ENCODE measurements at places on chromosomes 11 and 22.

GRCh38 chr11:117121176-117121575 is 22.9 kb upstream of the PAFAH1B2 start:
- no peak for DNase-seq

DNA sequence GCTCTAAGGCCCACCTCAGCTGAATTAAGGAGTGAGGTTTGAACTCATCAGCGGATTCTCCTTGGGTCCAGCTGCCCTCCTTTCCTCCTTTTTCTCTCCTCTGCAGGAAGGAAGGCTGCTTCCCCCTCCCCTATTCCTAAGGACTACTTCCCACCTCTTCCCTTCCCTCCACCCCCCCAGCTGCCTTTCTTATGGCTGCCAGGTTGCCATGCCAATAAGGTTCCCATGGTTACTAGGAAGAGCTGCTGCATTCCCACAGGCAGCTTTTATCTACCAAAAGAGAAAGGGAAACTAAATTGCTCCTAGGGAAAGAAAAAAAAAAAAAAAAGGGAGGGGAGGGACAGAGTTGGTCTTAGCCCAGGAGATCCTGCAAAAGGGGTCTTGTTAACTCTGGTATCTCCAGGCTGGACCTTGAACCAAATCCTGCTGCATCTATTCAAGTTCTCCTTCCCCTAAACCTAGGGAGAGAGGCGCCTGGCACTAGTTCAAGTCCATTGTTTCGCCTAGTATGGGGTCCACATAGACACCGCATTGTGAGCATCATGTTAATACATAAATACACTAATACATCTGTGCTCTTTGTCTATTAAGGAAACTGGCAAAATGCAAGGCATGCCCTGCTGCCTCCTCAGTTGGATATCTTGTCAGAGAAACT is 21.2 kb upstream of the FEZ1 start:
- DNase-seq, result no peak

DNA sequence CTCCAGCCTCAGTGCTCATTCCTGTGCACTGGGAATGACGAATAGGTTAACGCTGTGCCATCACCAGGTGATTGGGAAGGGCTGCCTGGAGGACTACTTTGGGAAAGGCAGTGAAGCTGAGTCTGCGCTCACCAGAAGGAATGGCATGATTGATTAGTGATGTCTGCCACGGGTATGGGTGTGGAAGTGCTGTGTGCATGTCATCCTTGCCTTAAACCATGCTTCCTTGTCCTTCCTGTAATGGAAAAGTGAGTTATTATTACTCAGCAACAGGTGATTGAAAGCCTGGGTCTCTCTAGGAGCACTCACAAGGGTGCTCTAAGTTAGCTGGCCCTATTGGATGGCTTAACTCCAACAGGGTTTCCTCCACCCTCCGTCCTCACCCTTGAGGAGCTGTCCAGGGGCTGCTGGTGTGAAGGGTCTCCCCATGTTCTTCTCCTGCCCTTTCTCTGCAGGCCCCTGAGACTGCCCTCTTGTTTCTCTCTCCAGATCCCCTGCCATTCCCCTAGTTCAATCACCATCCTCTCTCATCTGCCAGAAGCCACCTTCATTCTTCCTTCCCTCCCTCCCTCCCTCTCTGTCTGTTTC is 121.9 kb upstream of the NECTIN1 start:
- DNase-seq, result no peak

- DNase-seq, result no peak
Observed at GRCh38 chr22:27105142-27106025, 448.0 kb downstream of the MIAT start.

- no peak for DNase-seq
Observed at GRCh38 chr11:76139314-76139713, 67.0 kb downstream of the WNT11 start.

GRCh38 chr22:47144076-47144765 is 381.8 kb downstream of the TBC1D22A start:
- no peak for DNase-seq

GRCh38 chr11:84714316-84714780 is 912.8 kb downstream of the DLG2 start:
- DNase-seq, result peak; percentile 21

Data from activated CD4-positive, alpha-beta T cell treated with anti-CD3 and anti-CD28 coated beads, Interleukin-10, Interleukin-2, amounts not matched to agents 100 ng/mL and 50 ng/mL, durations not matched to agents 16 hours and 8 hours (primary cell).